ENCODE measurements at places on chromosomes 16 and 17.

- no peak for DNase-seq
Measured at GRCh38 chr16:59210955-59211541, 476.9 kb upstream of the GOT2 start.

- no peak for DNase-seq
Measured at GRCh38 chr16:35797811-35798210, 2338.4 kb downstream of the TP53TG3F start.

- DNase-seq = no peak
Measured at GRCh38 chr17:21419299-21420239, 43.4 kb downstream of the KCNJ12 start.

- no peak for DNase-seq
Measured at GRCh38 chr17:36696805-36697204, 95.4 kb downstream of the MRM1 start.

GRCh38 chr17:80384078-80384960, 30.6 kb upstream of the ENDOV start:
- no peak for DNase-seq

DNA sequence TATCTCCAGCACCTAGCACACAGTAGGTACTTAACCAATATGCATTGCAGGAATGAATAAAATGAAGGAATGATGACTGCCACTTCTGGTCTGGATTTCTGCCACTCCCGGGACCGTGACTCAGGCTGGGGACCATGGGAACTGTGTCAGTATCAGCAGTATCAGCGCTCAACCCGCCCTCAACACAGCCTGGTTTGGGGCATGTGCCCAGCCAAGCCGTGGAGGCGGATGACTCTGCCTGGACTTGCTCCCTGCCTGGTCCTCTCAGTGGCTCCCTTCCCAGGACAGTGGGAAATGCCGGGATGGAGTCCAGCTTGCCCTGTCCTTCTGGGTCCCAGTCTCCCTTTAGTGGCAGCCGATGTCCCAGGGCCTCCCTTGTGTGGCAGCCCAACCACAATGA, 55.1 kb downstream of the SRCIN1 start:
- no peak for DNase-seq

DNA sequence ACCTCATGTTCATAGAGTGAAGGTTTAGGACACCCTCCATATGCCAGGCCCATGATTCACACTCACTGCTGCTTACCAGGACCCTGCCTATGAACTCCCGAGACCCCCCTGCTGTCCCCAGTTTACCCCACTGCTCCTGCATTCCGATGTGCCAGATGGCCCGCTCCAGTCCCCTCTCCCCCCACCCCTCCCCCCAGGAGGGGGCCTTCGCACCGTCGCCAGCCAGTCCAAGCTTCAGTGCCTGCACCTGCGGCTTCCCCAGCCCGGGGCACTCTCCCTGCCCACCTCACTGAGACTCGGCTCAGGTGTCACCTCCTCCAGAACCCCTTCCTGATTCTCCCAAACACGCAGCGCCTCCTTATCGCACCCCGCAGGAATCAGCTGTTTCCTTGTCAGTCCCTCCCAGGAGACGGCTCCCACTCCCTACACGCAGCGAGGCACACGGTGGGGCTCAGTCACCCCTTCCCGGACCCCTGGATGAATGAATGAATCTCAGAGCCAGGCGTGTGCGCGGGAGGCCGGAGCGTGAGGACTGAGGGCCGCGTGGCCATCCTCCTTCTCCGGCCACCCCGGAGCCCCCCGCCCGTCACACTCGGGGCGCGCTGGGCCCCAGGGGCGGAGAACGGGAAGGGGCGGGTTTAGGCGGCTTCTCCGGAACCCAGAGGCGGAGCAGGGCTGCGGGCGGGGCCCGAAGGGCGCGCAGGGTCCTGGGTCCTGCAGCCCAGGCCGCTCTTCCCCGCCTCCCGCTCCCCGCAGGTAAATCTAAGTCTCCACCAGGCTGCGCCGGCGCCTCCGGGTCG, 1.6 kb downstream of the MYO1C start:
- peak; percentile 64 for DNase-seq

- no peak for DNase-seq
Measured at GRCh38 chr17:66415366-66416206, 113.2 kb downstream of the PRKCA start.

GRCh38 chr16:10514369-10515055, 65.9 kb downstream of the EMP2 start:
- DNase-seq = peak; percentile 10

GRCh38 chr17:63774969-63775265, 947 bp downstream of the DDX42 start:
- no peak for DNase-seq

- no peak for DNase-seq
Measured at GRCh38 chr17:15290605-15291004, 25.5 kb upstream of the PMP22 start.

- DNase-seq = no peak
Measured at GRCh38 chr16:50616883-50617645, 64.0 kb downstream of the SNX20 start.

GRCh38 chr17:1462164-1463112, 6.4 kb upstream of the CRK start:
- no peak for DNase-seq
